ENCODE measurements at places on chromosomes 1 and 21.

DNA sequence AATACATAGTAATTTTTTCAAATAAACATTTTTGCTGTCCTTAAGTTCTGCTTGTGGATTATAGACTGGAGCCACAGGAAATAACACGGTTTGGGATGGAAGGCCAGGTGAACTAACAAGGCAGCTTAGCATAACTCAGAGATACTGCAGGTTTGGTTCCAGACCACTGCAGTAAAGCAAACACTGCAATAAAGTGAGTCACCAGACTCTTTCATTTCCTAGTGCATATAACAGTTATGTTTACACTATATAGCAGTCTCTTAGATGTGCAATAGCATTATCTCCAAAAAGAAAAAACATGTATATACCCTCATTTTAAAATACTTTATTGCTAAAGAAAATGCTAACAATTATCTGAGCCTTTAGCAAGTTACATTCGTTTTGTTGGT lies 22.0 kb downstream of the LRRC42 start:
- DNase-seq = no peak

DNA sequence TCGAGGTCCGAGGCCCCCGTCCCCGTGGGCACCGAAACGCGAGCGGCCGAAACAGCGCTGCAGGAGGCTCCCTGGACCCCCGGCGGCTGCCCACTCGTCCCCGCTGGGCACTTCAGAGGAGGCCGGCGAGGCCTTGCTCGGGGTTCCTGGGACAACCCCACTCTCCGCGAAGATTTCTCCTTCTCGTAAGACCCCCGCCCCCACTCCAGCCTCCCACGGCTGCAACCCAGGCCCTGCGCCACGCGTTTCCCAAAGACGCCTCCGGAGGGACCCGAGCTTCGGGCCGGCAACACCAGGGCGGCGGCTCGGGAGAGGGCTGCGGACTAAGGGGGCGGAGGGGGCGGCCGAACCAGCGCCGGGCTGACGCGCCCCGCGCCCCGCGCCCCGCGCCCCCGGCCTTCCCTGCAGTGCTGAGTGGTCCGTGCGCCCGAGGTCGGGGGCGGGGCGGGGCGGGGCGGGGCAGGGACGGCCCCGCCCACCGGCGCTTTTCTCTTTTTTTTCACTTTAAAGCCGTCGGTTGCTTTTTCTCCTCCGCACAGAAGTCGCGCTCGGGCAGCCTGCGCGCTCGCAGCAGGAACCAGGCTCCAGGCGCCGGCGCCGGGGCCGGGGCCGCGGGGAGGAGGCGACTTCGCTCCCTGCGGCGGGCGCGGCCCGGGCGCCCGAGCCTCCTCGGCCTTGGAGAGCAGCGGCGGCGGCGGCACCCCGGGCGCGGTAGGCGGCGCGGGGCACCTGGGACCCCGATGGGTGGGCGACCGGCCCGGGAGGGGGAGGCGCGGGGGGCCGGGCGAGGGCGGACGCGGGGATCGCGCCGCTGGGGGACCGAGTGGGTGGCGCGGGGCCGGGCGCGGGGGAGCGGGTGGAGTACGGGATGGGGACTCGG lies at the start of gene SPSB1:
Gene SPSB1 (plus strand): TSS at position 534 of the 880 bp plus-strand sequence. CDS start 62,998 bp downstream, outside the sequence.
- no peak for DNase-seq

- DNase-seq = no peak
These were observed 487.7 kb downstream of the TTLL7 start for GRCh38 chr1:83511146-83511726.

DNA sequence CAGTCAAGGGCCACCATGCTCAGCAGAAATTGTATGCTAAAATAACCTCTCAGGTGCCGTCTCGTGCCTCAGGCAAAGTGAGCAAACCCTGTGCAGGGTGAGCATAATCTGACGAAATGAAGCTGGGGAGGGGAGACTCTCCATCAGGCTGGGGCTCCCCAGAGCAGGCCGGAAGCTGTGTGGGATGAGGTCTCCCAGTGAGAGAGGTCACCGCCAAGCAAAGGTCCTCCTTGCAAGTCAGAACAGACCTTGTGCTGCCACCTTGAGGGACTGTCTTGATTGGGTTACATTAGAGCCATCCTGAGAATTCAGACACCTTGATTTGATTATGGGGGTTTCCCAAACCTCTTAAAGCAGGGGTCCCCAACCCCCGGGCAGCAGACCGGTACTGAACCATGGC lies 64.2 kb downstream of the ZNF684 start:
- no peak for DNase-seq

- DNase-seq = no peak
These were observed 2.5 kb downstream of the LIN9 start for GRCh38 chr1:226306425-226306824.

GRCh38 chr1:155858800-155859233 lies 550 bp upstream of the SYT11 start:
- no peak for DNase-seq

- no peak for DNase-seq
These were observed 101.7 kb downstream of the NEK7 start for GRCh38 chr1:198258491-198258890.

DNA sequence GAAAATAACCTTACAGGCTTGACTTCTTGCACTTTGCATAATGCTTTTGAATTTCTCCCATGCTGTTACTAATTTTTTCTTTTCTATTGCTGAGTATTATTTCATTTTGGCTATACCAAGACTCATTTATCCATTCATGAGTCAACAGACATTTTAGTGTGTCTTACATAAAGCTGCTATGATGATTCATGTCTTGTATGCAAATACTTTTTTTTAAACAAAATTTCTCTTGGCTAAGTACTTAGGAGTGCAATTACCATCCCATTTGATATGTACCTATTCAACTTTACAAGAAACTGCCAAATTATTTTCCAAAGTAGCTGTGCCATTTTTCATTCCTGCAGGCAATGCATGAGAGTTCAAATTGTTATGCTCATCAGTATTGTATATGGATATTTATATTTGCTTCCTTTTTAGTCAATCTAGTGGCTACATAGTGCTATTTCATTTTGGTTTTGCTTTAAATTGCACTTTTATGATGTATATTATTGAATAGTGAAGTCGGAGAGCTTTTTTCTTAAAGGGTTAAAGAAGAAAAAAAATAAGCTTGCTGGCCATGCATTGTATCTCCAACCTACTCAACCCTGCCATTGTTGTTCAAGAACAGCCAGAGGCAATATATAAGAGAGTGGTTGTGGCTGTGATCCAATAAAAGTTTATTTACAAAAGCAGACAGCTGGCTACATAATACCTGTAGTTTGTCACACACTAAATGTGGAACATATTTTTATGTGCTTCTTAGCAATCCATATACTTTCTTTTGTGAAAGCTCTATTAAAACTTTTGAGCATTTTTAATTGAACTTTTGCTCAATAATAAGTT lies 862.8 kb downstream of the KCNT2 start:
- DNase-seq = no peak

DNA sequence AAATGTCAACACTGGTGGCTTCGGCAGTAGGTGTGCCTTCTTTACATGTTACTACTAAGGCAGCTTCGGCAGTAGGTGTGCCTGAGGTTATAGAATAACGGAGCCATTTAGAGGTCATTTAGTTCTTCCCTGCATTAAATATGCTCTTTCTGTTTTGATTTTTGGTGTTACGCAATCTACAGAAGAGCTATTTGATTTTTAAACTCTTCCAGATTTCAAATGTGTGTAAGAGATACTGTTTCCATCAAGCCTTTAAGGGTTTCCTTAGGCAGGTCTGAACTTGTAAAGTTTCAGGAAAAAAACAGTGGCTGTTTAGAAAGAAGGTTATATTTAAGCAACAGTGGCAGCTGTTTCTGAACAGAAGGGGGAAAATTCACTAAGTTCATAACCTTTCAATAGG lies 54.8 kb downstream of the PIK3R3 start:
- no peak for DNase-seq

Data from hematopoietic multipotent progenitor cell treated with erythropoietin and hydrocortisone succinate and interleukin-3 and kit ligand, for 15 days (in vitro differentiated cells).